ENCODE measurements at places on chromosomes 12 and 14. TPM values are rescaled to one million over a fixed set of nuclear protein-coding genes. Genes with fewer than 3 reads are reported as not detected.

Gene KRT79
- 0.16 TPM for total RNA-seq

Gene SLC25A47
- total RNA-seq, result not detected

DNA sequence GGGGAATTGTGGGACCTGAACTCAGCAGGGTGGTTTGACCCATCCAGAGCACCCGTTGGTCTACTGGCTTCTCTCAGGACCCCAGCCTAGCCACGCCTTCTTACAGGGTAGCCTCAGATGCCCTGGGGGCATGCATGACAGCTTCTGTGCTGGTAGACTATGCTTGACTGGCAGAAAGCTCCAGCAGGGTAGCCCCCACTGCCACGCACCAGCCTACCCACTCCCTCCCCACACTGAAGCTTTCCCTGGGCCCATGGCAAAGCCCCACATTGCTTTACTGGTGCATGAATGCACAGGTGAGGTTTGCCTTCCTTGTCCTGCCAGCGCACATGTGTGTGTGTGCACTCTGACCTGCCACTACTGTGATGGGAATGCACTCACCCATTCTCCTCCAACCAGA, 772.2 kb downstream of the LRFN5 start:
- DNase-seq, result no peak

DNA sequence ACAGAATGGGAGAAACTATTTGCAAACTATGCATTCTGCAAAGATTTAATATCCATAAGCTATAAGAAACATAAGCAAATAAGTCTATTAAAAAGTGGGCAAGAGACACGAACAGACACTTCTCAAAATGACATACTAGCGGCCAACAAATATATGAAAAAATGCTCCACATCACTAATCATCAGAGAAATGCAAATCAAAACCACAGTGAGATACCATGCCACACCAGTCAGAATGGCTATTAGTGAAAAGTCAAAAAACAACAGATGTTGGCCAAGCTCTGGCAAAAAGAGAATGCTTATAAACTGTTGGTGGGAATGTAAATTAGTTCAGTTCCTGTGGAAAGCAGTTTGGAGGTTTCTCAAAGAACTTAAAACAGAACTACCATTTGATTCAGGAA, 121.3 kb downstream of the KCNMB4 start:
- no peak for DNase-seq

DNA sequence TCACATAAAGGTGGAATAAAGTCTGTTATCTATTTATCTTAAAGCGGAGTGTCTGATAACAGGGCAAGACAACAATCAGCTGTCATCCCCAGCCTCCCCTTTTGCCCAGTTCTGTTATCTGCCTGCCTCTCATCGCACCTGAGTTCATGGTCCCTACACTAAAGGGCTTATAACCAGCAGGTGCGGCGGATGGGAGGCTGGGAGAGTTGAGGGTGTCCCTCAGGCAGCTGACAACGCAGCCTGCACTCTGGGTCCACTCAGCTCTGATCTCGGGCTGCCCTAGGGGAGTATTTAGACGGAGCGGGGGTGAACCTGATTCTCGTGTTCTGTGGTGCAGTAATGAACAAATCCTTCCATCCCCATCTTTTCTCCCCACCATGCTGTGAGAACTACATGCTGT, 34.0 kb upstream of the JDP2 start:
- DNase-seq, result no peak

GRCh38 chr12:21221778-21222177, 90.8 kb downstream of the SLCO1B1 start:
- no peak for DNase-seq

All from activated T-cell treated with anti-CD3 and anti-CD28 coated beads, Interleukin-2, amount 50 U/mL, for 4 hours (primary cell).